Dermis lymphatic vessel endothelial cell (primary cell): ENCODE measurements at places on chromosomes 2 and 18. TPM values are rescaled to one million over a fixed set of nuclear protein-coding genes. Genes with fewer than 3 reads are reported as not detected.

The HOXD4 gene
- 3.5 and 6.3 TPM in 2 replicates for total RNA-seq

The TTR gene
- not detected in 2 replicates for total RNA-seq

The CAPN13 gene
- total RNA-seq: not detected in 2 replicates

The BOD1L2 gene
- total RNA-seq: under 0.01 TPM in 1 of 2 replicates, not detected in the other

The MOCOS gene
- 0.17 and 0.54 TPM in 2 replicates for total RNA-seq

The ABCG8 gene
- not detected in 2 replicates for total RNA-seq

The TDRD15 gene
- not detected in 2 replicates for total RNA-seq
